ENCODE measurements at places on chromosomes 3 and 15. TPM values are rescaled to one million over a fixed set of nuclear protein-coding genes. Genes with fewer than 3 reads are reported as not detected.

DNA sequence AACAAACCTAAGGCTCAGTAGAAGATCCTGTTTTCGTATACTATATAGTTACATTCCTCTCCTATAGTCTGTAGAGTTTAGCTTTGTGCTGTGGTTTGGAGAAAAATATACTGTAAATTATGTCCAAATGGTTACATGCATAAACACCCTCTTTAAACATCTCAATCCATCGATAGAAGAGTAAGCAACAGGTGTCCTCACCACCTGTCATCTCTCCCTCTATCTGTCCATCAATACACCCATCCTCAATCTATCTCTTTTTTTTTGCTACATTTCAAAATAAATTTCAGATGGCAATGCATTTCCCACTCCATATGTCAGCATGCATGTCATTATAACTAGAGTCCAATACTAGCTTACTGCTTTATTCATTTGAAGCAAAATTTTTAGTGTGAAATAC, 21.0 kb upstream of the GABRG3 start:
- no peak for DNase-seq

GRCh38 chr3:78832785-78833204, 935.0 kb downstream of the ROBO1 start:
- no peak for DNase-seq

DNA sequence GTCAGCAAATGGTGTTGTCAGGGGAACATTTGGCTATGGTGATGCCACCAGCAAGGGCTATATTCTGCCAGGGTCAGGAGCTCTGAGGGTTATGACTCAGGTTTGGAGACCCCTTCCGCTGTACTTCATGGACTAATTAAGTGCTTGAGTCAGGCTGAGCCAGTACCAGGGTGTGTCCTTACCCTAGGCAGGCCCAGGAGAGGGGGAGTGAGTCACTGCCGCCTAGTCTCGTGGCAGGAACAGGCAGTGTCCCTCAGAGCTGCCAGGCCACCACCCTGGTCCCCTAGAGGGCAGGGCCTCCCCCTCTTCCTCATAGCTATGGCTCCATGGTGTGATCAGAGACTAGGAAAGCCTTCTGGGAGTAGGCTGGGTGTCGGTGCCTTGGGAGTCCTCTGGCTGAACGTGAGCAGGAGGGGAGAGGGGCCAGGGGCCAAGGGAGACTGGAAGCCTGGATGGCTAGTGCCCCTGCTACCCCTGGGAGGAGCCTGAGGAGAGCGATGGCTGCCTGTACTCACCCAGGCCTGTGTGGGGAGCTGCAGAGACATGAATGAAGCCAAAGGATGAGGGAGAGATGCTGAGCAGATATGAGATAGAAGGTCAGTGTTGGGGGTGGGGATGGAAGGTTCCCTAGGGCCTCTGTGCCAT, 10.6 kb downstream of the MAPKAPK3 start:
- no peak for DNase-seq

DNA sequence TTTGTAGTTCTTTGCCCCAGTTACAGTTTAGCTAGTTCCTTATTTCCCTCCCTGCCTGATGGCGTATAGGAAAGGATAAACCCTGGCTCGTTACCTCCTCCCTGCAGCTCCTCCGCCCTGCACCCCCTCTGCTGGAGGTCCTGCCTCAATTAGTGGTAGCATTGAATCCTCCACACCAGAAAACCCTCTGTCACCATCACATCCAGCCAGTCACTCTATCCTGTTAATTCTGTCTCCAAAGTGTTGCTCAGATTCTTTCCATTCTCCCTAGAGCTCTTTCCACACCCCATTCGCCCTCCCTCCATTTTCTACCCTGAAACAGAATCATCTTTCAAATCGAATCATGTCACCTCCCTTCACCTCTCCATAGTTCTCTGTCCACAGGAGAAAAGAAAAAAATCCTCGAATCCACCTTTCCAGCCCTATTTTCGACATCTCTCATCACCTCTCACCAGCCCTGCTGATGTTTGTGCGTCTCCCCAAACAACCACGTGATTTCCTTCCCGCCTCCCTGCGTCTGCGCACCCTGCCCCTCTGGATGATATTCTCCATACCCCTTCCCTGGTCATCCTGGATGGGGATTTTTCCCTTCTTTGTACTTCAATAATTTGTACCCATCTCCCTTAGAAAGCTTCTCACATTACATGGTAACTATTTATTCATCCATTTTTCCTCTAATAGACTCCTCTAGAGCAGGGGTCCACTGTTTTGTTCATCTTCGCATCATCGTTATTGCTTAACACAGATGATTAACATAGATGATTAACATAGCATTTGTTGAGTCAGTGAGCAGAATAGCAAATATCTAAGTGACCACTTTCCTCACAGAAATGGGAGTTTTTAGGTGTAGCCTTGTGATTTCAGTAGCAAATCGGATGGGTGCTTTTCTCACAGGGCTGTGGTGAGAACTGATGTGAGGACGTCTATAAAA, 37.1 kb downstream of the MAP3K13 start:
- DNase-seq, result no peak

- DNase-seq, result no peak
Measured at GRCh38 chr15:99504823-99505551, 60.8 kb upstream of the MEF2A start.

- DNase-seq, result no peak
Measured at GRCh38 chr15:80041494-80042253, 17.8 kb upstream of the ZFAND6 start.

- no peak for DNase-seq
Measured at GRCh38 chr3:134598763-134599545, 51.9 kb downstream of the KY start.

DNA sequence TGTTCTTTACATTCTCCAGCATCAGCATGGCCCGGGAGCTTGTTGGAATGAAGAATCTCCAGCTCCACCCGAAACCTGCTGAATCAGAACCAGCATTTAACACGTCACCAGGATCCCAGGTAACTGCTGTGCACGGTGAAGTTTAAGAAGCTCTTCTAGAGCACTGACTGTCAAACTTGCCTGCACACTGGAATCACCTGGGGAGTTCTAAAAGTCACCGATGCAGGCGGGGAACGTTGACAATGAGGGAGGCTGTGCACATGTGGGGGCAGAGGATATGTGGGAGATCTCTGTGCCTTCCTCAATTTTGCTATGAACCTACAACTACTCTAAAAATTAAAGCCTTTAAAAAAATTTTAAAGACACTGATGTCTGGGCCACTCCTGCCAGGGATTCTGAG, 19.1 kb upstream of the PAQR5 start:
- DNase-seq, result no peak

- DNase-seq, result no peak
Measured at GRCh38 chr3:107965136-107965655, 125.6 kb downstream of the CD47 start.

DNA sequence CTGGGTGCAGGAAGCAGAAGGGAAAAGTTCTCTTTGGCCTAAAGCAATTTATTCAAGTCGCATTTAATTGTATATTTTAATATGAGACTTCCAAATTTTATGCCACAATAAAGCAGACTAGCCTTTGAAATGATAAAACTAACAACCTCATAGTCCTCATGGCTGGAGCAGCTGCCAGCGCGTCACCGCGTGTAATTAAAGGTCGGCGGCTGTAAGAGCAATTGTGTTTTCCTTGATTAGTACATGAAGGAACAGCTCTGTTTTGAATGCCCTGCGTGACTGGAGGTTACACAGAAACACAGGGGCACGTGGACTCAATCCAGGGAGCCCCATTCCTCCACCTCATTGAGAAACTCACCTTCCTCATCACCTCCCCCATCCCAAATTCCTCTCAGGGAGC, 10.1 kb upstream of the LRRC15 start:
- DNase-seq, result no peak

DNA sequence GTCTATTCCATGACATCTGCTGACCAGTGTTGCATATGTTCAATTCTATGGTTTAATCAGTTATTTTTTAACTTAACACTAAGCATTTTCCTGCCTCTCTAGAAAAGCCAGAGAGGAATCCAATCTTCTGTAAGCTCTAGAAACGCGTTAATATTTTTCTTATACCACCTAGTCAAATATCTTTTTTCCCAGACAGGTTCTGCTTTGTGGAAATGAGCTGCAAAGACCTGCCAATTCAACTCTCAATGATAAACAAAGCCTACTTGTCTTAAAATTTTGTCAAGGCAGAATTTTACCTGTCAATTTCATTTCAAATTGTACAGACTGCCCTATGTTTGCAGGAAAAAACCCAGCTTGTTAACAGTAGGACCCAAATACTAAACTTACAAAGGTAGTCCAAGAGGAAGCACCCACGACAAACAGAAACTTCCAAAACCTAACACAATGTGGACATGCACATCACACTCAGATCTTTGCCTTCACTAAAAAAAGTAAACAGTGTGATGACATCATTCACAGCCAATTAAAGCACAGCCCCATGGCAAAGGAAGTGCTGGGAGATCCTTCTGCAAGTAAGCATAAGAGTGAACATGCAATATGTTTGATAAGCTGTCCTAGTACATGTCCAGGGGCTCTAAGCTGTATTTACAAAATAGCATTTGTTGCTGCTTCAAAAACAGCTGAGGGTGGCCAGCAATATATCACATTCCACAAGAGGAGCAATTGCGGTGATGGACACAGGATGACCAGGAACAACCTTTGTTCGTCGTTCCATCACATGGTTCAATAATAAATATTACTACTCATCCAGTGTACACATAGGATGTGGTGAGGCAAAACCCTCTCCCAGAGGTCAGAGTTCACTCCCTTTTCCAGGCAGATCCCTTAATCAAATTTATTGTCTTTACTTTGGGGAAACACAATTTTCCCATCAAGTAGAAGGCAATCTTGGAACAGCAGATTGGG, 139.4 kb upstream of the TSC22D2 start:
- peak; percentile 40 for DNase-seq

- DNase-seq, result no peak
Measured at GRCh38 chr3:115913069-115913686, 289.9 kb downstream of the GAP43 start.

- no peak for DNase-seq
Measured at GRCh38 chr3:11757441-11757875, 89.2 kb downstream of the TAMM41 start.

DNA sequence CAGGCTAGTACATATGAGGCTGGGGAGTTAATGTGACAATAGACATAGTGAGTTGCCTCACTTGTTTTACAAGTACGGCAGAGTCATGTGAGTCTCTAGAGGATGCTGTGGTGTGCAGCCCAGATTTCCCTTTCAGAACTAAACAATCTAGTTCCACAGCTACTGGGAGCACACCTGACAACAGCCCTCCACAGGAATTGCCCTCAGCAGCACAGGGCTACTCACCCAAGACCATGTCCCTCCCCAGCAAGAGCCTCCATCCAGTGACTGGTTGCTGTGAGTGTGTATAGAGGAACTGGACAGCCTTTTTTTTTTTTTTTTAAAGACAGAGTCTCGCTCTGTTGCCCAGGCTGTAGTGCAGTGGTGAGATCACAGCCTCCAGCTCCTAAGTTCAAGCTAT, 40.2 kb upstream of the UBE2E2 start:
- DNase-seq, result no peak

DNA sequence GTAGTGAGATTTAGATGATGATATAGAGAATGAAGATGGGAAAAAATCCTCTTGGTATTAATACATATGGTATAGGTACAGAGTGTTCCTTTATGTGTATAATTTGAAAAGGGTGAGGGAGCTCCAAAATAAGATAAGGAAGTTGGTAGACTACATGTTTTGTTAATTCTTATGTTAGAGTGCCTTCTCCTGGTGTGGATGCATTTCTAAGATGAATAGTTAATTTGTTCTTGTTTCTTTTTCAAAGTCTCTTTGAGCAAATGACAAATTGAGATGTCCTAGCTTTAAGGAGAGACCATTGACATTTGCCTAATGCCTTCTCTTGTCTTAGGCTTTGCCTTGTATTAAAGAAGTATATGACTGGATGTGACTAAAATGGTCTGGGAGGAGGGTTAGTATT, 34.1 kb downstream of the AKAP13 start:
- DNase-seq, result no peak

DNA sequence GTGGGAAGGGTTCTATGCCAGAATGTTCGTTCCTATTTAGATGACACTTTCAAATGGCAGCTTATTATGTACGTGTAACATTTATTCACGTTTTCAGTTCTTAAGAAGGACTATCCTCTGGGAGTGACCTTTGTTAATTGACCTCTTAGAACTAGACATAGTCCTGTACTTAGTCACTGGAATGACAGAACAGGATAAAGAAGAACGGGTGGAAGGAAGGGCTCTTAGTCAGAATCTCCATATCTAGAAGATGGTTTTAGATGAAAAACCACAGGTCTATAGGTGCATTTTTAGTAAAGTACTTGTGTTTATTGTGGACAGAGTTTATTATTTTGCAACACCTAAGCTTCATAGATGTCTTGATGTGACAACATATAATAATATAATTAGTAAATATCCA, 6.5 kb downstream of the METTL6 start:
- DNase-seq, result no peak

GRCh38 chr3:101851072-101851770, 1.9 kb downstream of the NFKBIZ start:
- no peak for DNase-seq

DNA sequence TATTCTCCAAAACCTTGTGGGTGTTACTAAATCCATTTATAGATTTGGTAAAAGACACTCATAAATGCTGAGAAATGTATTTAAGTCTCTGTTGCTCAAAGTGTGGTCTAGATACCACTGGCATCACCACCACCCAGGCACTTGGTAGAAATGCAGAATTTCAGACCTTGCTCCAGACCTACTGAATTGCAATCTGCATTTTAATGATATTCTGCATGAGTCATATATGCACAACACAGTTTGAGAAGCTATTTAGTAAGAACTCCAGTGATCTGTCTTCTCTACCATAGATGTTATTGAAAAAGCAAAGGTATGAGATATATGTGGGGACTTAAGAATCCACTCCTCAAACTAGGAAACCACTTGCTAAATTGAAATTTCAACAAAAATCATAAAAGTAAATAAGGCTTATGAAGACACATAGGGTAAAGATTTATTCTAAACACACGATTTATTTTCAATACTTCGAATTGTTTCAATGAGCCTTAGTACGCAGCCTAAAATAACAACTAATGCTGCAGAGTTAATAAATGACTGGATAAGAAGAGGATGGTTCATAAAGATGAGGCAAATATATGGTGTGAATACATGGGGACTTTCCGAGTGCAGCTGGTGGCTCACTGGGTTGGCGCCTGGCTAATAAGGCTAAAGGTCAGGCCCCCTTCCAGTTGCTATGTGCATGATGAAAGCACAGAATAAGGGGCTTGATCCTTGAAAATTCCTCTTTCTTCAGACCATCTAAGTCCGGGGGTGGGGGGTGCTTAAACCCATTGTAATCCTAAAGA, 813.3 kb downstream of the NR2F2 start:
- no peak for DNase-seq

GRCh38 chr3:14879211-14879874, 60.6 kb downstream of the FGD5 start:
- DNase-seq, result peak; percentile 73

- DNase-seq, result no peak
Measured at GRCh38 chr3:159866201-159866746, 122.4 kb upstream of the IL12A start.

GRCh38 chr3:4664412-4664811, 171.3 kb downstream of the ITPR1 start:
- no peak for DNase-seq

GRCh38 chr3:138796761-138797160, 38.0 kb downstream of the PIK3CB start:
- DNase-seq, result no peak

Gene PARP15
- 1.4 TPM for total RNA-seq

Gene CCDC12
- total RNA-seq, result 40.7 TPM

Gene PRR20G
- total RNA-seq, result not detected

Gene GOLGA8J
- total RNA-seq, result 0.29 TPM

Gene TM4SF4
- not detected for total RNA-seq

Gene SLC22A14
- total RNA-seq, result not detected

Gene DPPA4
- total RNA-seq, result not detected

All from mucosa of descending colon (tissue), 3 donors.